ENCODE measurements at places on chromosomes 12 and 14.
A peak's percentile ranks its signal among the peaks of the same experiment; 100 is the strongest.

DNA sequence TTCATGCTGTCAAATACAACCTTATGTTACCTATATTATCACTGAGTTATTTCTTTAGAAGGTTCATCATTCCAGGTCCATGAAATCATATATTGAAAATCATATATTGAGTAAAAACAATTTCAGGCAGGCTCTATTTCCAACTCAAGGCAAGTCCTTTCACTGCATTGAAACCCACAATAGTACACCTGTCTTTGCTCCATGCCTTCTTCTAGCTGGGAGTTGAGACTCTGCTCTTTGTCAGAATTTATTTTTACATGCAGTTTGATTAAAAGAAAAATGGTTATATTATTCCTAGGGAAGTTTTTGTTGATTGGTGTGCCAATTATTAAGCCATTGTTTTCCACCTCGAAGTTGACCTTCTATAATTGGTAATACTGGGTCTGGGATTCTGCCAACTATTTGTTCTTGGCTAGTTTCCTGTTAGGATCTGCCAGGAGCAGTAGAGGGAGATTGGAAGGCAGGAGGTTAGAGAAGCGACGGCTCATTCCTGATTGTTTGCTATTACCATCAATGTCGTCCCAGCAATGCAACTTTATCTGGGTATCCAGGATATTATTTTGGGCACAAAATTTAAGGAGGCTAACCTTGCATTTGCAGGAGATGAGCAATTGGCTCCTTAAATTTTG is 79.5 kb upstream of the MIS18BP1 start:
- DNase-seq = no peak

DNA sequence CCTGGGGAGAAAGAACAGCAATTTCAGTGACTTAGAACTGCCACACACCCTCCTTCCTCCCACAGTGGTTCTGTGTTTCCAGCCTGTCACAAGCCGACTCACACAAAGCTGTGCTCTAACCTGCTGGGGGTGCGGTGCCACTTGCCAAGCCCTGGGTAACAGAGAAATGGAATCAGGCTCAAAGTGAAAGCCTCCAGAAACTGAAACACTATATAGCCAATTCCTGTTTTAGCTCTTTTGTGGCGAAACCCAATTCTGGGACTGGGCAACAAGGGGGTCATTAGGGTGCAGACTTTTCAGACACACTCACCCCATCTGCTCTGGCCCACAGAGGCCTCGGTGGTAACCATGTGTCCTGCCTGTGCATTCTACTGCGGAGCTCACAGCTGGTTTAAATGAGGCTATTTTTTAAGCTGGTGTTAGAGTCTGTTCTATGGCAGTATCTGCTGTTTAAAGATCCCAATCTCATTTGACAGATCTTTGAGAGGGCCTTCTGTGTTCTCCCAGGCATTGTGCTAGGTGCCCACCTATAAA is 15.2 kb upstream of the ACTR6 start:
- DNase-seq = peak; percentile 49

DNA sequence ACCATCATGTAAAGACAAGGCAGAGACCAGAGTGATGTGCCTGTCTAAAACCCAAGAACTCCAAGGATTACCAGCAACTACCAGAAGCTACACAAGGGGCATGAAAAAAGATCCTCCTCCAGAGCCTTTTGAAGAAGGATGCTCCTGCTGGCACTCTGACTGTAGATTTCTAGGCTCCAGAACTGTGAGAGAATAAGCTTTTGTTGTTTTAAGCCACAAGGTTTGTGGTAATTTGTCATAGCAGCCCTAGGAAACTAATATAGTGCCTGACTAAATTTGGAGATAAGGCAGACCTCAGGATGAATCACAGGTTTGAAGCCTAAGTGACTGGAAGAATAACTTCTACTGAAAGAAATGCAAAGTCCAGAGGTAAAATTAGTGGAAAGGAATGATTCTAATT is 132.9 kb downstream of the CEP83 start:
- DNase-seq = no peak

DNA sequence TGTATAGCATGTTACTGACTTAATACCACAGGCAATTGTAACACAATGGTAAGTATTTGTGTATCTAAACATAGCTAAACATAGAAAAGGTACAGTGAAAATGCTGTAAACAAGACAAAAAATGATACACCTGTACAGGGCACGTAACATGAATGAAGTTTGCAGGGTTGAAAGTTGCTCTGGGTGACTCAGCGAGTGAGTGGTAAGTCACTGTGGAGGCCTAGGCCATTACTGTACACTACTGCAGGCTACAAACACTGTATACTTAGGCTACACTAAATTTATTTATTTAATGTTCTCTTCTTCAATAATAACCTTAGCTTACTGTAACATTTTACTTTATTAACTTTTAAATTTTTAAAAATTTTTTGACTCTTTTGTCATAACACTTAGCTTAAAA is 158.4 kb downstream of the IPO8 start:
- no peak for DNase-seq

DNA sequence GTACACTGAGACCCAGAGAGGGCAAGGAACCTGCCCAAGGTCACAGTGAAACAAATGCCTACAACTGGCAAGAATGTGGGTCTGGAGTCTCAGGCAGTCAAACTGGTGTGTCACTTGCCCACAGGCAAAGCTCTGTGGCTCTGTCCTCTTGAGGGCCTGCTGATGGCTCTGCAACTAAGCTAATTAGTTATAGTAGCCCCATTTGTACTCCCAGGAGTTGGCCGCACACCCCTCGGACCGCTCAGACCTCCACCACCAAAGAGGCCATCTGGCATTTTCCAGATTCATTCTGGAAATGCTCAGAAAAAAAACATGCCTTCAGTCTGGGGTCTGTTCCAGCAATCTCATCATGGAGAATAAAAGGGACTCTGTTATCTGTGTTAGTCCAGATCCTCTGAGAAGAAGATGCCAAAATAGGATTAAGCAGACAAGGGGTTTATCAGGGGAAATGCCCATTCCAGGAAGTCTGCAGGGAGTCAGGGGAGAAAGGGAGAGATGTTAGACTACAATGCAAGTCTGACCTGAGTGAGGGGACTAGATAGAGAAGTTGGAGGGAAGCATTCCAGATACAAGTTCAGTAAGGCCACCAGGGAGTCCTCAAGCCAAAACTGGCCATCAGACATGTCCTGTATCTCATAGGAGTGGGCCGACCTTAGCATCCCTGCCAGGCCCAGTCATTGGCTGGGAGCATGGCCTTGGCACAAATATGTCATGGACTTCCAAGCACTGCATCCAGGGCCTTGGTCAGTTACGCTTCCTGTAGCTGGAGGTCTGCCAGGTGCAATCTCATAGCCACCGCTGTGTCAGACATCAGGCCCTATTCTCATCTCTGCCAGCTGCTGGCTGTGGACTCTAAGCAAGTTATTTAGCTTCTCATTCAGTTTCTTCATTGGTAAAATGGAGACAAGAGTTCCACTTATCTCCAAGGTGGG is 15.4 kb upstream of the OAS1 start:
- DNase-seq = no peak

Measured in activated CD4-positive, alpha-beta T cell treated with anti-CD3 and anti-CD28 coated beads for 36 hours (primary cell).